ENCODE measurements at places on chromosomes 1 and 21.

DNA sequence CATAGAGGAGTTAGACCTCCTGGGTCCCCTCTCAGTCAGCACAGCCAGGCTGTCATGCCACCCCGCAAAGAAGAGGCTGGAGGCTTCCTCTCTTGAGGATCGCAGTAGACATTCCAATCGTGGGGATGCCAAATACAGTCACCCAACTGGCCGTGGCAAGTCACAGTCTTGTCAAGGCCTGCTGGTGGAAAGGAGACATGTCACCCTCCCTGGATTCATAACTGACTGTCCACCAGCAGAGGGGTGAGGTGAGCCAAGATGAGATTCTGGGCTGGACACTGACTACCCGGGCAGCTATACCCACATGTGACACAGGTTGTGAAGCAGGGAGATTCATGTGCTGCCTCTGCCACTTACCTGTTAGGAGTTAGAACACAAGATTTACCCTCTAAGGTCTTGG is 123.5 kb upstream of the NGF start:
- no peak for DNase-seq

GRCh38 chr1:15062479-15063099 is 91.0 kb upstream of the TMEM51 start:
- DNase-seq, result no peak

GRCh38 chr1:1033731-1034438 is 14.0 kb downstream of the AGRN start:
- DNase-seq, result peak; percentile 67

GRCh38 chr1:45785583-45785982 is 17.8 kb upstream of the MAST2 start:
- no peak for DNase-seq

DNA sequence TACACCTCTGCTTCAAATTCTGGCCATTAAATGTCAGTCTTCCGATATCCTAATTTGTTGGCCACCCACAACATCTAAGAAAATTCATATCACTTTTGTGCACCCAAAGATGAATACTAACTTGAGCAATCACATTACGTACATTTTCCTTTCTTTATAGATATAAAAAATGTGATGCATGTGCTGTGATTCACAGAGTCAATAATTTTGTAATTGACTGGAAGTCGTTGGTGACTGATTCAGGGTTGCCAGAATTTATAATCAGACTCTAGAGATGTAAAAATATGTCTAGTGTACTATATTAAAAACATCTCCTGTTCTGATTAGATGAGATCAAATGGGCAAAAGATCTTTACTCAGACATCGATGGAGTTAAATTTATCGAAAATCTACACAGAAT is 150.0 kb upstream of the KCTD3 start:
- no peak for DNase-seq

- no peak for DNase-seq
Observed at GRCh38 chr1:41883507-41883906, 35.2 kb downstream of the HIVEP3 start.

DNA sequence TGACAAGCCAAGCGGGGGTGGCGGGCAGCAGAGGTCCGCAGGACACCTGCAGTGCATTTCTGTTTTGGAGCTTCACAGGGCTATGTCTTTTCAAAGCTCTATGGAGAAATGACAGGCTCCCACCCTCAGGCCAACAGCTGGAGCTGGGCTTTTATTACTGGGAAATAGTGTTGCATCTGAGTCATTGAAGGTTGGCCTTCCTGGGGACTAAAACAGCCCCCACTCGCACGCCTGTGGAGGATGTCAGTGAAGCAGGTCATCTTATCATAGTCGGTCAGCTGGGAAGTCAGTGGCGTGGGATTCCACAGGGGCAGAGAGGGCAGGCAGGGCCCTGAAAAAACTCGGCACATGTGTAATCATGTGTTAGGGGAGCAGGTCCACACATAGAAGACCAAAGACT is 55.3 kb downstream of the NTPCR start:
- no peak for DNase-seq

- no peak for DNase-seq
Observed at GRCh38 chr1:101136739-101137138, 100.1 kb upstream of the S1PR1 start.

DNA sequence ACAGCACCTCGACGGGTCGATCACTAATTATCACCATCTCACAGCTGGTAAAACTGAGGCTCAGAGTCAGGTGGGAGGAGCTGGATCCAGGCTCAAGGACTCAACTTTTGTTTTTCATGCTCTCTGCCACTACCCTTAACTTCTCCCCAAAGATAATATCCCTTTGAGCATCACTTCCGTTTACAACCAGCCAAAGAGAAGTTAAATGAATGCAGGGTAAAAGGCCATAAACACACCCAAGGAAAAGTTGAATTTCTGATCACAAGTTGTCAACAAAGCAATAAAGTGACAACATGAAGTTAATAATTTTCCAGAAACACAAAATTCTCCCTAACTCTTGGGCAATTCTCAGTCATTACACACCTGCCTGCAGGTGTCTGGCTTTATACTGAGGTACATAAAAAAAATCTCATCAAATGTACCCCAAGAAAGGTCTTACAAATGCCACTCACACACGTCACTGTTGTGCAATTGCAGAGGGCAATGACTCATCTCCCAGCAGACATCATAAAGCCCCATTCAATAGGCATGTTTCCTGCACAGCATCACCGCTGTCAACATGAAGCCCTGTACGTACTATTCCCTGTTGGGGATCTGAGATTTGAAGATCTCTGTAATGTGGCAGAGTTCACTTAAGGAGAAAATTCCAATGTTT is 3.4 kb downstream of the OR2T11 start:
- no peak for DNase-seq

DNA sequence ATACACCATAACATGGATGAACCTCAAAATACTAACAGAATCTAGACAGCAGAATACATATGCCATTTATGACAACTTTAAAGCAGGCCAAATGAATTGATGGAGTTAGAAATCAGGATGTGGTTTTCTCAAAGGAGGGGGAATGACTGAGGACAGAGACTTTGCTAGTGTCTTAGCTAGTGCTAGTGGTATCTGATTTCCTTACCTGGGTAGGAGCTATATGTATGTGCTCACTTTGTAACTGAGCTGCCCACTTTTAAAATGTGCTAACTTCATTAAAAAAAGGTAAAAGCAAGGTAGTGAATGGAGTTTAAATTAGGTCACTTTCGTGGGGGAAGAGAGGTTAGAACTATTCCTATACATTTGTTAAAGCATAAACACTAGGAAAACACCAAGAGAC is 2.6 kb downstream of the GTF2B start:
- DNase-seq, result no peak

DNA sequence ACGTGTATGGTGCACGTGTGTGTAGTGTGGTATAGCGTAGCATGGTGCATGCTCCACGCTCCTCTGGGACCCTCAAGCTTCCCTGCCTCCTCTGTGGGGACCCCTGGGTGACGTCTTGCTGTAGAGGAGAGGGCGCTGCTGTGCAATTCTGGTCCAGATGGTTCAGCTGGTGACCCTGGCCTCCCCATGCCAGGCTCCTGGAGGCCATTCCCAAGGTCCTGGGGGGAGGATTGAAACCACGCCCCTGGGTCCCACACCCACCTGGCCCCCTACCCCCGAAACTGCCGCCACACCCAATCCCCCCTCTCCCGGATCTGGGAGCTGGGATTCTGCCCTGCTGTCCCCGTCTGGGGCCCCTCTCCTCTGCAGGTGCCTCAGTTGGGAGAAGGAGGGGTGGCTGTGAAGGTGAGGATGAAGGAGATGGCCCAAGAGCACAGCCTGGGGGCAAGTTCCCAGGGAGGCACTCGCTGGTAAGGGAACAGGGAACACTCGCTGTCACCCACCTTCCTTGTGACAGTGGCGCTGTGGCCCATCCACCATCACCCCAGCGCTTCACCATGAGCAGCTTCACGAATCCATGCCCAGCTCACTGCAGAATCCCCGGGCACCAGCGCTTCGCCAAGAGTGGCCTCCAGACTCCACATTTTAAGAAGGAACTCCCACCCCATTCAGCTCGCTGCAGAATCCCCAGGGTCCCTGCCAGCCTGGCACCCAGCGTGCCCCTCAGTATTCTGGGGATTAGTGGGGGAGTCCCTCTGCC is 38.0 kb downstream of the WDR4 start:
- DNase-seq, result no peak

DNA sequence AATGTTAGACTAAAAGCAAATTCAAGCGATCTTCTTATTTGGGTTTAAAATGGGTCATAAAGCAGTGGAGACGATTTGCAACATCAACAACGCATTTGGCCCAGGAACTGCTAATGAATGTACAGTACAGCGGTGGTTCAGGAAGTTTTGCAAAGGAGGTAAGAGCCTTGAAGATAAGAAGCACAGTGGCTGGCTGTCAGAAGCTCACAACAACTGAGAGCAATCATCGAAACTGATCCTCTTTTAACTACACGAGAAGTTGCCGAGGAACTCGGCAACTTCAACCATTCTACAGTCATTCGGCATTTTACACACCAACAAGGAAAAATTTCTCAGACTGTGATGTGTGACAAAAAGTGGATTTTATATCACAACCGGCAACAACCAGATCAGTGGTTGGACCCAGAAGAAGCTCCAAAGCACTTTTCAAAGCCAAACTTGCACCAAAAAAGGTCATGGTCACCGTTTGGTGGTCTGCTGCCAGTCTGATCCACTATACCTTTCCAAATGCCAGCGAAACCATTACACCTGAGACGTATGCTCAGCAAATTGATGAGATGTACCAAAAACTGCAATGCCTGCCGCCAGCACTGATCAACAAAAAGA is 47.9 kb downstream of the ASH1L start:
- DNase-seq, result no peak

DNA sequence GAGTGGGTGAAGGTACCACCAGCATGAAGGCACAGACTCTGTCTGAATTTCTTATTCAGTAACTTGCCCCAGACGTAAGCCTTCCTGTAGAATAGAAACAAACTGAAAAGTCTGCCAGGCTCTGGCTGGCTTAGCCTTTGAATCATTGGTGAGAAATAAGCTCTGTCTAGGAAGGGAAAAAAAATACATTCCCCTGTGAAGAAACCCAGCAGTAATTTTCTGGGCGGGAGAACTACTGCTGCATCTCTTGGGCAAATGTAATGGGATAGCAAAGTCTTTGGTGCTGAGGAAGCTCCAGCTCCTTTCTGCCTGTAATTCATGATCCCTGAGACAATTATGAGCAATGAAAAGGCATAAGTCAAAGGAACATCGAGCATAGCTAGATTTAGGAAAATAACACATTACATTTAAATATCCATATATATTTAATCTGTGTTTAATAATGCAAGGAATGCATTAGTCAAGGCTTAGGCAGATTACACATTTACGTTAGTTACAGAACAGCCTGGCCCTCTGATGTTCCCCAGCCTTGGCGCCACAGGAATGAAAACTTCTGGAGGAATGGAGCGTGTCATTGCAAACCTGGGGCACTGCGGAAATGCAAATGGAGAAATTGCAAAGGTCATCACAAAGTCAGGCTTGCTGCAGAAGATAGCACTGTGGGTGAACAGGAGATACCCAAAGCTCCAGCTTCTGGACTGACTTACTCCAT is 216.3 kb upstream of the CAMK1G start:
- no peak for DNase-seq

- DNase-seq, result no peak
Observed at GRCh38 chr1:106960412-106960811, 96.1 kb upstream of the PRMT6 start.

GRCh38 chr21:33978585-33978984 is 63.0 kb upstream of the ATP5PO start:
- DNase-seq, result no peak

DNA sequence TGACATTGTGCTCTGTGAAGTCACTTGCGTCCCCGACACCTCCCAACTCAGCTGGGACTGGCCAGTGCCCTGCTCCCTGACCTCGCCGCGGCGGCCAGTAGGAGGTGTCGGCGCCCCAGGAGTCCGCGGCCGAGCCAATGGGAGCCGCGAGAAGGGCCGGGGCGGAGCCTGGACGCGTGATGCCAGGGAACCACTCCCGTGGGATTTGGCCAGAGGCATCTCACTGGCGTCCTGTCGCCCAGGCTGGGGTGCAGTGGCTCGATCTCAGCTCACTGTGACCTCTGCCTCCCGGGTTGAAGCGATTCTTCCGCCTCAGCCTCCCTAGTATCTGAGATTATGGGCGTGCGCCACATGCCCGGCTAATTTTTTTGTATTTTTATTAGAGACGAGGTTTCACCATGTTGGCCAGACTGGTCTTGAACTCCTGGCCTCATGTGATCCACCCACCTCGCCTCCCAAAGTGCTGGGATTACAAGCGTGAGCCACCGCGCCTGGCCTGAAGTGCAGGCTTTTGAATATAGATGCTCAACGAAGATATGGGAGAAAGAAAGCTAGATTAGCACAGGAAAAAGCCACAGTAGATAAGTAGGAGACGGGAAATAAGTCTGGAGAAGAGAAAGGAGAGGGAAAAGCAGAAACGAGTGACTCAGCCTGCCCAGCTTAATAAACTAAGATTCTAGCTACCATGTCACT is 38.0 kb downstream of the ZBTB8OS start:
- DNase-seq, result peak; percentile 86

DNA sequence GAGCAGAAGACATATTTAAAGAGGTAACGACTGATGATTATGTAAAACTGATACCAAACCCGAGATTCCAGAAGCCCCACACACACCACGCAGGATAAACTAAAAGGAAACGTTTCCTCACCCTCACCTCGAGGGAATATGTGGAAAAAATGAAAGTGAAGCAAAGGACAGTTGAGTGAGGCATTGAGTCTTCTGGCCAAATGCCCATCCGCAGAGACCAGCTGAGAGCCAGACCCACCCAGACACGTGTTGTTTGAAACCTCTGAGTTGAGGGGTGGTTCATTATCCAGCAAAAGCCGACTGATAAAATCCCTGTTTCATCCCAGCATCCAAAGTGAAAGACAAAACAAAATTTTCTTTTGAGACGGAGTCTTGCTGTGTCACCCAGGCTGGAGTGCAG is 29.6 kb upstream of the PCBP3 start:
- DNase-seq, result no peak

DNA sequence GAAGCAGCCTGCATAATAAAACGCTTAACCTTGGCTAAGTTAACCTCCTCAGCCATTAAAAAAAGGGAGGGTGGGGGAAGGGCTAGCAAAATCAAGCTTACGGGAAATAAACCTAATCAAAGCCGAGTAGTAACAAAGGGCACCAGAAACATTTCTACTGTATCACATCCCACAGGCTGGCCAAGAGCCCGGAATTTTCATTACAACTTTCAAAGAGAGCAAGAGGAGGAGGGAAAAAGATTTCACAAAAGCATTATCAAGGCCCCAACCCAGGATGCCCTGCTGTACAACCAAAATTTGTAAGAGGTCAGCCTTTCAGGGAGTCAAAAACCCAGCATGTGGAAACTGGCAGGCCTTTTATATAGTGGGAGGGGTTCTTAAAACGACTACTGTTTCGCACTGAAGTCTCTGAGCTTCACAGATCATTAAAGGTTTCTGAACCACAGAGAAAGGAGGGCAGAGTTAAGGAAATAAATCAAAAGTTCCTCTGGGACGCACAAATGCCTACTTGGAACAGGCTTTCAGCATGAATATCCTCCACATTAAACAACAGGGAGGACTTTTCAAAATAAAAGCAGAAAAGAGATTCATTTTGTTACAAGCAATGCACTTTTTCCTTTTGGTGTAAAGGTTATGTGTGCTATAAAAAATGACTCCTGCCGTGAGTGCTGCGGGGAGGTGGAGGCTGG is 90.4 kb downstream of the SLC45A1 start:
- DNase-seq, result peak; percentile 50

Data from NCI-H69 (cell line).